Forelimb muscle (tissue), 1 donor: ENCODE measurements at places on chromosomes 6 and 20.

- DNase-seq: no peak
Measured at GRCh38 chr20:46203510-46203837, 85.4 kb downstream of the CD40 start.

DNA sequence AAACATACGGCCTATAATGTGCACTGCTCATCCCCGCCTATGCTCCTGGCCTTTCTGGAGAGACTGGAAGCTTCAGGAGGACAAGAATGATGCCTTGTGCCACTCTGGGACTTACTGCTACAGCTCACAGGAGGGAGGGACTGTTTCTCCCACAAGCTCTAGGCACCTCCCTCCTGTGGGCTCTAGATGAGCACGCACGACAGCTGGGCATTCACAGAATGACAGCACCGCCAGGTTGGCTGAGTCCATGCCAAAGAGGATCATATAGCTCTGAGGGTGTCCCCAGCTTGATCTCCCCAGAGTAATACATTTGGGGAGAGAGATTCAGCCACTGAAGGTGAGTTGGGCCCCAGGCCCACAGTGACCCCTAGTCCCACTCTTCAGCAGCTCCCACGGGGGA, 10.1 kb upstream of the PGC start:
- no peak for DNase-seq

- DNase-seq: no peak
Measured at GRCh38 chr6:39378175-39378959, 55.9 kb upstream of the KCNK16 start.

DNA sequence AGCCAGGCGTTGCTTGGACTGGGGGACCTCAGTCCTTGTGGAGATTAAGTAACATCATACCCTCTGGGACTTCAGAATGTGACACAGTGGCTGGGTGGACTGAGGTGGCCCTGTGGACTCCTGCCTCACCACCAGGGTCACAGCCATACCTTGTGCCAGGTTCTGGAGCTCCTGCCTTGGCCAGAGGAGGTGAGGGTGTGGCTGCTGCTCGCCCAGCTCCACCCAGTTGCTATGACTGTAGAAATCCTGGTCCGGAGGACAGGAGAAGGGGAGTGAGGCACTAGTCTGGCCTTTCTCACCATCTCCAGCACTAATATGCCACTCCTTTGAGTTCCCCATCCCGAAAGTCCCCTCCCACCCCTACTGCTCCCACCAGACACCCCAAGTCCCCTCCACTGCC, 1.9 kb downstream of the VWA7 start:
- DNase-seq: no peak

DNA sequence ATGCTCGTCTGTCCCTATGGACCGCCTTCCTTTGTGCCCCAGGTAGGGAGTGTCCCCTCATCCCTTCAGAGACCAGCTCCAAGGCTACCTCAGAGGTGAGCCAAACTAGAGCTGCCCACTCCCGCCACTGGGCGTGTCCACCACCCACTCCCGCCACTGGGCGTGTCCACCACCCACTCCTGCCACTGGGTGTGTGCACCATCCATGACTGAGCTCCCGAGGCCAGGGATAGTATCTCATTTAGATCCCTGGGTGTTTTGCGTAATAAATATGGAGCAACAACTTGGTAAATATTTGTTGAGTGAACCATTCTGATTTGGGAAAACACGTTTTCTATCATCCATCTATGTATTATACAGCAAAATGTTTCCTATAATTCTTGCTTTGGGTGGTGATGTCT, 68.8 kb downstream of the ZBTB2 start:
- no peak for DNase-seq

DNA sequence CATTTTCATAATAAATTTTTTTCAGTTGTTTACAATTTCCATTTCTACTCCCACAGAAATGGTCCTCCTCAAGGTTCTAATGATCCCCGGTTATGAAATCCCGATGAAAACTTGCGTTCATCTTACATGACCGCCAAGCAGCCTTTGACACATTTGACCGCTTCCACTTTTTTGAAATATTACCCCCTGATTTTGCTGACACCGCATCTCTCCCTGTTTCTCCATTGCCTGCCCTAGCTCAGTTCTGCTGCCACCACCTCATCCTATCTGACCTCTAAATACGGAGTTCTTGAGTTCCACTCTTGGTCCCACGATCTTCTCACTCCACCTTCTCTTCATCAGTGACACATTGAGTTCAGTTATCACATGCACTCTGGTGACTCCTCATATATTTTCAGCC, 74.1 kb downstream of the SLC35B3 start:
- DNase-seq: no peak

GRCh38 chr20:21719592-21720214, 14.2 kb downstream of the PAX1 start:
- DNase-seq: peak; percentile 53

DNA sequence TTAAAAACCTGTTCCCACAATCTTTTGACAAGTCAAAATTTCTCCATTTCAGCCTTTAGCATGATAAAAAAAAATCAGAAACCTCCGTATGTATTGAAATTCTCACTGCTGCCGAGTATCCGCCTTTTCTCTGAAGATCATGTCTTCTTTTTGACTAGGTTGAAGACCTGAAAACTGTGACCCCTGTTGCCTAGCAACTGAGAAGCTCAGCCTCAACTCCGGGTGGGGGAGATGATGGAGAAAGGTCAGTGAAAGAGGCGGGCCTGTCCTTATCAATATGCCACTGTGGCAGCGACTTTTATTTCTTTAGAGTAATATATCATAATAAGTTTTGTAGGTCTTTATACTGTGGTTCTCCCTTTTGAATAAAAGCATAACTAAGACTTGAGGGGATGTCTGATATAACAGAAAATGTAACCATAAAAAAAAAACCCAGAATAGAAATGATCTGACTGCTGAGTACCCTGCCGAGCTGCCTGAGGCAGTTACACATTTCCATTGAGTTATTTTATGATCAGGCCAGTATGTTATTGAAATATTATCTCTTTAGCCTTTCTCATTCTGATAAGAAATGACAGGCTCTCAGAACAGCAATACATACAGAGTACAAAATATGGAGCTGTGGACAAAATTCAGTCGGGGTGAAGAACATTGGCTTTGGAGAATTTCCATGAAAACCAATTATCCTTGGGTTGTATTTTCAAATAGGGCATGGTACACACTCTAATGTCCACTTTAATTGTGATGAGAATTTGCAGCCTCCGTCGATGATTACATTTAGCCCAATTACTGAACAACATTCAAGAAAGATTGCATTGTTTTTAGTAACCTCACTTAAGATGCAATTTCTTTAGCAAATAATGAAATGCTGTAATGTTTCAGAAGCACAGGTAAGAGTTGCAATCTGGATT, 136.7 kb upstream of the EEF1E1 start:
- DNase-seq: no peak

GRCh38 chr6:10381830-10382208, 33.1 kb downstream of the TFAP2A start:
- no peak for DNase-seq

DNA sequence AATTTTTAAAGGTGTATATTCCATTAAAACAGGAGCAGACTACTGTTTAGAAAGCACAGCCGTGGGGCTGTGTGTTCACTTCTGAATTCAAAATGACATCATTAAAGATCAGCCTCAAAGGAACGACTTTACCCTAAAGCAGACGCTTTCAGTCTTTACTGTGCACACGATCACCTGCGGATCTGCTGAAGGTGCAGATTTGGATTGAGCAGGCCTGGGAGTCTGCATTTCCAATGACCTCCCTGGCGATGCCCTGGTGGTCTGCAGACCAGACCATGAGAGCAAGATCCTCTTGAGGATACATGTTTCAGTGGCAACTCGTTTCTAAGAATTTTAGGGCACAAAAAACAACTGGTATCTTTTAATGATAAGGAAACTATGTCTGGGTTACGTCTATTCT, 27.2 kb downstream of the TXNDC5 start:
- no peak for DNase-seq
